ENCODE measurements at places on chromosomes 3 and 15.
A peak's percentile ranks its signal among the peaks of the same experiment; 100 is the strongest.

DNA sequence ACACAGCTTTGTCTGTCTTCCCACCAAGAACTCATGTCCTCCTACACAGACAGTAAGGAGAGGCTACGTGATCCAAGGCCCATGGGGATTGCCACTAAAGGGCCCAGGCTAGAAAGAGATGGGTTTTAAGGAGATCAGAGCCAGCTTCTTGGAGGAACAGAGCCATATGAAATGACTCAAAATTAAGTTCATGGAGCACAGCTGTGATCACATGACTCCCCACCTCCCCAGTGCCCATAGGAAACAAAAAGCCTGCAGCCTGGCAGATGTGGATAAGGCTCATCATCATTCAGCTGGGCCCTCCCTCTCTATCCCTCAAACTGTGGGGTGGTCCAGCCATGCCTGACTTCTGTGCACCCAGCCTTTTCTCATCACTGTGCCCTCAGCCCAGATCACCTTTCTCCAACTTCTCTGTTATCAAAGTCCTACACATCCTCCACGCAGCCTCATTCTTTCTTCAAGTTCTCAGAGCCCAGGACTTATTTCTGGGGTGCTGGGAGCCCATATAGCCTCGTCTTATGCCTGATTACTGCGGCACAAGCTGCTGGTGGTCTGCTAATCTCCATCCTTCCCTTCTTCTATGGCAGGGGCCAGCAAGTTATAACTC is 137.6 kb downstream of the SMAD6 start:
- no peak for DNase-seq

- no peak for DNase-seq
These were observed 604 bp downstream of the LTK start for GRCh38 chr15:41512940-41513505.

- no peak for DNase-seq
These were observed 29.5 kb upstream of the TMEM115 start for GRCh38 chr3:50388720-50389413.

DNA sequence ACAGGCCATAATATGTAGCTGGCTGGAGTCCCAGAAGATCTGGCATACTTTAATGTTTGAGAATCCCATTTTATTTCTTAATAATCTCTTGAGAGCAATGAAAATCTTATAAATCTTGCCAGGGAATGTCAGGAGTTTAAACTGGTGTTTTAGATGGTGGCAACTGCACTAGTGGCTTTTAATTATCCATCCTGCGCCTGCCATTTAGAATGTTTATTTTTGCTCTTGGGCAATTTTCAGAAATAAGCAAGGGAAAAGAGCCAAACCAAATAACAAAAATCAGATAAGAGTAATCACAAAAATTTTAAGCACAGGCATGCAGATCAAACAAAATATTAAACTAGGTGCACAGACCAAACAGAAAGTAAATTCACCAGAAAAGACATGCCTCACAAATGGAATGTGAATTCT is 41.9 kb upstream of the UBP1 start:
- DNase-seq, result no peak

DNA sequence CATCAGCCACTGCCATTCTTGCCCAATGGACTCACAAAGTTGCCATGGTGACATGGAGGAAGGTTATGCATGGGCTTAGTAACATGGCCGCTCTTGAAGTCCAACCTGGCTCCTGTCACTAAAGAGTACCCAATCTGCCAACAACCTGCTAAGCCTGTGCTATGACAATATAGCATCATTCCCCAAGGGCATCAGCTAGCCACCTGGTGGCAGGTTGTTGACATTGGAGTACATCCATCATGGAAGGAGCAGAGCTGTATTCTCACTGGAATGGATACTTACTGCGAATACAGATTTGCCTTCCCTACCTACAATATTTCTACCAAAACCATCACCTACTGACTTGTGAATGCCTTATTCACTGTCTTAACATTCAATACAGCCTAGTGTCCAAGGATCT is 138.9 kb upstream of the RORA start:
- no peak for DNase-seq

- DNase-seq, result no peak
These were observed 240.1 kb upstream of the ZPLD1 start for GRCh38 chr3:102194760-102195159.

- no peak for DNase-seq
These were observed 242.6 kb upstream of the TPM1 start for GRCh38 chr15:62799919-62800318.

DNA sequence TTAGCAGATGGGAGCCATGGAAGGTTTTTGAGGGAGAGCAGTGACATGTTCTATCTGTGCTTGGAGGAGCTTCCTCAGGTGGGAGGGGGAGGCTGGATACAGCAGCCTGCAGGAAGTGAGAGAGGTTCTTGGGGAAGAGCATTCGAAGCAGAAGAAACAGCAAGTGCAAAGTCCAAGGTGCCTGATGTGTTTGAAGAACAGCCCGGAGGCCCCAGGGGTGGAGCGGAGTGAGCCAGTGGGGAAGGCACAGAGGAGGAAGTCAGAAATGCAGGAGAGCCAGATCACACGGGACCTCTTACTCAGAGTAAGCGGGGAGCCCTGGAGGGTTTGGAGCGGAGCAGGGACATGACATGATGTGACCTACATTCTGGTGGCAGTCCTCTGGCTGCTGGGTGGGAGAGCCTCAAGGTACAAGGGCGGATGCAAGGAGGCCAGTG is 10.8 kb downstream of the ITGA11 start:
- DNase-seq, result peak; percentile 16

DNA sequence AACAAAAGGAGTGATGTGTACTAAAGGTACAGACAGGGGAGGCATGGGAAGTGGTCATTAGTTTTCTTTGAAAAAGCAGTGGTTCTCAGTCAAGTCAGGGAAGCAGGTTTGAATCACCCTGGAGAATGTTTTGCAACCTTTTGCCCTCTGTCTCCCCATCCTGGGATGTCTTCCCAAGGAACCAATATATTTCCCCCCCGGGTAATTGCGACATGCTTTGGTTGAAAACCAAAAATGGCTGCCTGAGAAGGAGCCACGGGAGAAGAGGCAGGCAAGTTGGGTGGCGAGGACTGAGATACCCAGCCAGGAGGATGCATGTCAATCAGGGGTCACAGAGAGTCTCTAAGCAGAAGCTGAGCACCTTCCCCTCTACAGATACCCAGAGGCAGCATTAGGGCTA is 20.2 kb upstream of the PPP1R2 start:
- no peak for DNase-seq

- peak; percentile 65 for DNase-seq
These were observed 527.5 kb downstream of the NAALADL2 start for GRCh38 chr3:175386630-175387029.

DNA sequence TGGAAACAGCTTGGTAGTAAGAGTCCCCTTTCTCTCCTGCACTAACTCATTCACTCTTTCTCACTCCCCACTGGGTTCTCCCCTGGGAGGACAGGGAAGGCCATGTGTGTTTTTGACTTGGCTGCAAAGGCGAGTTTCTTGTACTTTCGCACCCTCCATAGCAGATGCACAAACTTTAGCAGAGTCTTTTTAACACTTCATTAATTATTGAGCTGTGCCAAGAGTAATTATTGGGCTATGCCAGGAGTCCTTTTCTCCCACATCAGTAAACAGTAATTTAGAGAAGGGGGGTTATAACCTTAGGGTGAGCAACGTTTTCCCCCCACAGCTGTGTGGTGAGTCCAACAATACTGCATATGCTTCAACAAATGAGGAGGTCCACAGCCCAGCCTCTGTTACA is 224.4 kb upstream of the ATP11B start:
- DNase-seq, result peak; percentile 26

- no peak for DNase-seq
These were observed 9.4 kb downstream of the DCUN1D1 start for GRCh38 chr3:182970811-182971418.

GRCh38 chr3:172673210-172673679 is 37.6 kb downstream of the NCEH1 start:
- peak; percentile 80 for DNase-seq

DNA sequence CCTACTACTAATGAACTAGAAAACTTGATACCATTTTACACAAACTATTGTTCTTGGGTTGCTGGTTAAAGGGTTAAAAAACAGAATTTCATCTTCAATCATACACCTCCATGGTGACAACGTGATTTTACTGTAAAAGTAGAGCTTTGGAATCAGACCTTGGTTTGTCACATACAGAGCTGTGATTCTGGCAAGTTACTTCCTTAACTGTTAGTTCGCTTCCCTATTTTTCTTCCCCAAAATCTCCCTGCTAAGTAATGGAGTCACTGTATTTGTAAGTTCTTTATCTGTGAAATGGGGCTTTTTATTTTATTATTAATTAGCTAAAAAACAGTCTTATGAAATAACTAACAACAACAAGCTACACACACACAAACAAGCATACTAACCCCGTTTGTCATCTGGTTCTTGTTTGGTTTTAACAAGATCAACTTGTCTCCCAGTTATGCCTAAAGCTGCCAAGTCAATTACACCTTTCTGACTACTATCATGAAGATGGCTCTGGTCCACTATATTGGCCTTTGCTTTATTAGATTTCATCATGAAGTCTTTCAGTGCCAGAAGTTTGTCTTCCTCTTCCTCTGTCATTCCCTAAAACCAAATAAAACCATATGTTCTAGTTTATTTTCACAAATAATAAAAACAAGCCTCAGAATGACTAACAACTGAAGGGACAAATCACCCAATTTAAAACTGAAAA is 38.6 kb downstream of the PIK3R4 start:
- DNase-seq, result no peak

- no peak for DNase-seq
These were observed 146.2 kb upstream of the SEMA6D start for GRCh38 chr15:47570881-47571640.

- DNase-seq, result no peak
These were observed 79.2 kb downstream of the B3GALNT1 start for GRCh38 chr3:161025911-161026310.

DNA sequence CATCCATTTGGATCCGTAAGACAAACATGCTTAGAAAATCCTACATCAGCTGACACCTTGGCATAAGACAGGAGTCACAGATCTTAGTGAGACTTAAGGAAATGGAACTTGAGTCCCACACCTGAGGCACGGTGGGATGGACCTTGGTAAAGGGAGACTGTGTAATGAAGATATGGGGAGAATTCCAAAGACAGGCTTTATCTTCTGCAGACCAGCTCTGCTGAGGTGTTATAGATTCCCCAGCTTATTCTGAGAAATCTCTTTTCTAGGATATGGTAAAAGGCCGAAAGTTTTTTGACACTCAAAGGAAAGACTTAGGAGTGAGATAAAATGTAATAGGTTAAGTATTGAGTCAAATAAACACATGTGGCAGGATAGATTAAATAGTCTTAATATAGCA is 8.3 kb upstream of the MTMR10 start:
- DNase-seq, result no peak

Measured in renal cortical epithelial cell (primary cell).